T-cell (primary cell): ENCODE measurements at places on chromosomes 2 and 18. TPM values are rescaled to one million over a fixed set of nuclear protein-coding genes. Genes with fewer than 3 reads are reported as not detected.
A peak's percentile ranks its signal among the peaks of the same experiment; 100 is the strongest.

DNA sequence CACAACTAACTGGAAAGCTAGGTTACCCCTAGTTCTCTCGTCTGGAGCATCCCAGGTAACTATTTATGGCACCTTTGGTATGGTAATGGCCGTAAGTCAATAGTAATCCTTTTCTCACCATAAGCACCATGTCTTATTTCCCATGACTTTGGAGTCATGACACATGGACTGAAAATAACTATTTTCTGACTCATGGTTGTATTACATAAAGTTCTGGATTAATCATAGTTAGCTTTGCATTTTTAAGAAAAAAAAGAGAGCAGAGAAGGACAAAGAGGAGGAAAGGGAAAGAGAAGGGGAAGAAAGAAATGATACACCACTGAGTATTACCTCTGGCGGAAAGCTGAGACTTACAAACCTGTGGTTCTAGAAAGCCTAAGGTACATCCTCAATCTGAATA, 99.3 kb downstream of the BIN1 start:
- peaks cover 12% of the 10 kb centered on the region for H3K27me3 ChIP-seq
- no peak overlapping the region for H3K4me3 ChIP-seq
- no peak for DNase-seq
- no peaks in the 10 kb centered on the region for H3K4me1 ChIP-seq

- DNase-seq, result no peak
- no peaks in the 10 kb centered on the region for H3K36me3 ChIP-seq
- H3K27ac ChIP-seq, result no peak overlapping the region
- H3K4me3 ChIP-seq, result no peak overlapping the region
- no peaks in the 10 kb centered on the region for H3K4me1 ChIP-seq
- H3K27me3 ChIP-seq, result no peaks in the 10 kb centered on the region
Measured at GRCh38 chr18:48889981-48890762, 60.6 kb downstream of the SMAD7 start.

DNA sequence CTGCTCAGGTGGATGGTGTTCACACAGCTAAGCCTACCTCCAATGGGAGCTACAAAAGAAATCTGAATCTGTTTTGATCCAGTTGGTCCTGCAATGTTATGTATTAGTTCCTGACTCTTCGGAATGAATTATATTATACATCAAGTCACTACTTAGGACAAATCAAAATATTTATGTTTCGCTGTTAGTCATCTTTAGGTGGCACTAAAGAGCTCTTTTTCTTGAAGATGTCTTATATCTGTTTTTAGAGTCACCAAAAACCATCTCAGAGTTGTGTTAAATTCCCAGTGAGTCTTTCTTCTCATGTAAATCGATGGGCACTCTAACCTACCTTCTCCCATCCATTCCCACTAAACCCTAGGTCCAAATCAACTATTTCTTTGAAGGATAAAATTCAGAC, 2.2 kb downstream of the DNER start:
- no peak overlapping the region for H3K27ac ChIP-seq
- H3K27me3 ChIP-seq, result peaks cover 37% of the 10 kb centered on the region
- H3K4me3 ChIP-seq, result no peak overlapping the region
- peaks cover 2% of the 10 kb centered on the region for H3K4me1 ChIP-seq
- DNase-seq, result no peak

GRCh38 chr2:239853121-239853520, 172.0 kb downstream of the NDUFA10 start:
- H3K27ac ChIP-seq, result no peak overlapping the region
- no peaks in the 10 kb centered on the region for H3K36me3 ChIP-seq
- H3K4me1 ChIP-seq, result no peaks in the 10 kb centered on the region
- H3K27me3 ChIP-seq, result no peaks in the 10 kb centered on the region
- no peak overlapping the region for H3K4me3 ChIP-seq
- no peak for DNase-seq

Gene BUB1
- 4.7 TPM for total RNA-seq

DNA sequence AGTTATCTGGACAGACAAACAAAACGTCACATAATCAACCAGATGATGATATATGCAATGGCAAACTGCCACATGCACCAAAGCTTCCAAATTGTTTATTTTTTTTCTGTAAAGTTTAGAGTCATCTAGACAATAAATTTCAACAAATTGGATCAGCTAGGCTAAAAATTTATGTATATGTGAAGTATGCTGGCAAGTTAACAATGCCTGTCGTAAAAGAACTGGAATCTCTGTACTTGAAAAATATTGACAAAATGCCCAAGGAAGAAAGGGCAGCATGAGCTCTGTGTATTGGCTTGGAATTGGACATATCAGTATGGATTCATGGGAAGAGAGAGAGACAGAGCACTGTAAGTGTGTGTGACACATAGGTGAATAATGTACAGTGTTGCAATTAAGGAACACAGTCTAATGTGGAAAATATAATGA, 309.8 kb downstream of the ERBB4 start:
- no peak for DNase-seq
- no peaks in the 10 kb centered on the region for H3K4me1 ChIP-seq
- H3K4me3 ChIP-seq, result no peak overlapping the region

Gene SOS1
- 82.9 TPM for total RNA-seq

Gene RTP5
- total RNA-seq, result 1.2 TPM

DNA sequence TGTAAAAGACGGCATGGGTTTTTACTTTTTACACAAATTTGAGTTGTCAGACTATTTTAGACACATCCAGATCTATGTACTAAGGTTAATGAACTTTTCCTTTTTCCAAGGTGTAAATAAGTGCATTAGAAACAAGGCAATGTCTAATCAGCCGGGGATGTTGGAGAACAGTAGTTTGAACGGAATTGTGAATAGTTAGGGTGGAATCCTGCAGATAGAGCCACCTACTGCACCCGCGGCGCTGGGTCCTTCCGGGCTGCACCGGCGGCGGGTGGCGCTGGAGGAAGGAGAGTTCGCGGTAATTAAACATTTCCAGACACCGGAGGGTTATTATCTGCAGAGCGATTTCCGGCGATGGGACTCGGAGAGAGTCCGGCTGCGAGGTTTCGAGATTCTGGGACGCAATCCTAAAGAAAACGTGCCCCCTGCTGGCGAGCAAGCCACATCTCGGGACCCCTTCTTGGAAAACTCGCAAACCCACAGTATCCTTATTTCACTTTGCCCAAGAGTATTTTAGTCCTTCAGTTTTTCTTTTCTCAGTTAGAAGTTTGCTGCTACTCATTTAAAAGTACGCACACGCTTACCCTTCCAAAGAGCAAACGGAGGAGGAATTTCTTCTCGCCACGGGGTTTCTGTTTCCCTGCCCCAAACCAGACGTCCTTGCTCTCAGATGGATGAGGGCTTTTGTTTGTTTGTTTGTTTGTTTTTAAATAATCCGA, 4.5 kb upstream of the OSR1 start:
- DNase-seq, result peak; percentile 67
- peaks cover 21% of the 10 kb centered on the region for H3K27me3 ChIP-seq
- peaks cover 13% of the 10 kb centered on the region for H3K4me1 ChIP-seq
- peak overlapping the region; percentile 19 for H3K27ac ChIP-seq
- peak overlapping the region; percentile 80 for H3K4me3 ChIP-seq

- H3K4me1 ChIP-seq, result no peaks in the 10 kb centered on the region
- H3K27me3 ChIP-seq, result no peaks in the 10 kb centered on the region
- DNase-seq, result no peak
- no peaks in the 10 kb centered on the region for H3K36me3 ChIP-seq
Measured at GRCh38 chr2:61632276-61633169, 94.4 kb upstream of the XPO1 start.

- no peak overlapping the region for H3K27ac ChIP-seq
- H3K27me3 ChIP-seq, result no peaks in the 10 kb centered on the region
- DNase-seq, result no peak
- no peaks in the 10 kb centered on the region for H3K4me1 ChIP-seq
- H3K4me3 ChIP-seq, result no peak overlapping the region
- H3K36me3 ChIP-seq, result no peaks in the 10 kb centered on the region
Measured at GRCh38 chr2:226673314-226673723, 126.3 kb downstream of the IRS1 start.

Gene ADCYAP1
- total RNA-seq, result not detected

GRCh38 chr2:60334610-60335009, 218.8 kb downstream of the BCL11A start:
- H3K27ac ChIP-seq, result no peak overlapping the region
- DNase-seq, result no peak
- H3K4me1 ChIP-seq, result no peaks in the 10 kb centered on the region
- peaks cover 3% of the 10 kb centered on the region for H3K27me3 ChIP-seq
- H3K4me3 ChIP-seq, result no peak overlapping the region

GRCh38 chr2:230268606-230269243, 43.2 kb downstream of the SP140 start:
- no peaks in the 10 kb centered on the region for H3K4me1 ChIP-seq
- H3K27ac ChIP-seq, result no peak overlapping the region
- peaks cover 49% of the 10 kb centered on the region for H3K36me3 ChIP-seq
- no peaks in the 10 kb centered on the region for H3K27me3 ChIP-seq
- no peak for DNase-seq

Gene GREB1
- total RNA-seq, result 1.2 TPM

- no peak overlapping the region for H3K4me3 ChIP-seq
- H3K36me3 ChIP-seq, result no peaks in the 10 kb centered on the region
- H3K27ac ChIP-seq, result no peak overlapping the region
- no peaks in the 10 kb centered on the region for H3K27me3 ChIP-seq
Measured at GRCh38 chr2:54083445-54083844, 32.0 kb upstream of the ACYP2 start.

Gene MIB1
- 25.2 TPM for total RNA-seq

- H3K27ac ChIP-seq, result no peak overlapping the region
- DNase-seq, result no peak
- no peaks in the 10 kb centered on the region for H3K27me3 ChIP-seq
Measured at GRCh38 chr2:102601730-102602129, 17.6 kb upstream of the SLC9A2 start.

DNA sequence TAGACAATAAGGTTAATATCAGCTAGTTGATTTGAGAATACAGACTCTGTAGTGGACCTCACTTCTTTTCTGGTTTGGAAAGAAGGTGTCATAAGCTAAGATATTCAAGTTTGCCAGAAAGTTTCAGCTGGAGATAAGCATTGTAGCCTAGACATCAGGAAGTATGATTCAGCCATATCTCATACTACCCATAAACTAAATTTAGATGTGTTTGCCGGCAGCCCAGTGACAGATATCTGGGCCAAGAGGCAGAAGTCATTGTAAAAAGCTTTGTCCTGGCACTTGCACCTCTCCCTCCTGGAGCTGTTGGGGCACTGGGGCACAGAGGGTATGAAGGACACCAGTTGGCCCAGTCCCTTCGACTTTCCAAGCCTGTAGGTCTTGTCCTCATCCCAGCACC, 128.0 kb downstream of the EPHA4 start:
- peaks cover 21% of the 10 kb centered on the region for H3K36me3 ChIP-seq
- no peak overlapping the region for H3K4me3 ChIP-seq
- no peak overlapping the region for H3K27ac ChIP-seq
- H3K27me3 ChIP-seq, result no peaks in the 10 kb centered on the region
- no peak for DNase-seq

GRCh38 chr2:15768142-15768541, 172.2 kb upstream of the MYCN start:
- no peak overlapping the region for H3K4me3 ChIP-seq
- no peaks in the 10 kb centered on the region for H3K4me1 ChIP-seq
- DNase-seq, result no peak
- H3K36me3 ChIP-seq, result no peaks in the 10 kb centered on the region
- no peaks in the 10 kb centered on the region for H3K27me3 ChIP-seq

Gene DDX1
- 46.4 TPM for total RNA-seq

DNA sequence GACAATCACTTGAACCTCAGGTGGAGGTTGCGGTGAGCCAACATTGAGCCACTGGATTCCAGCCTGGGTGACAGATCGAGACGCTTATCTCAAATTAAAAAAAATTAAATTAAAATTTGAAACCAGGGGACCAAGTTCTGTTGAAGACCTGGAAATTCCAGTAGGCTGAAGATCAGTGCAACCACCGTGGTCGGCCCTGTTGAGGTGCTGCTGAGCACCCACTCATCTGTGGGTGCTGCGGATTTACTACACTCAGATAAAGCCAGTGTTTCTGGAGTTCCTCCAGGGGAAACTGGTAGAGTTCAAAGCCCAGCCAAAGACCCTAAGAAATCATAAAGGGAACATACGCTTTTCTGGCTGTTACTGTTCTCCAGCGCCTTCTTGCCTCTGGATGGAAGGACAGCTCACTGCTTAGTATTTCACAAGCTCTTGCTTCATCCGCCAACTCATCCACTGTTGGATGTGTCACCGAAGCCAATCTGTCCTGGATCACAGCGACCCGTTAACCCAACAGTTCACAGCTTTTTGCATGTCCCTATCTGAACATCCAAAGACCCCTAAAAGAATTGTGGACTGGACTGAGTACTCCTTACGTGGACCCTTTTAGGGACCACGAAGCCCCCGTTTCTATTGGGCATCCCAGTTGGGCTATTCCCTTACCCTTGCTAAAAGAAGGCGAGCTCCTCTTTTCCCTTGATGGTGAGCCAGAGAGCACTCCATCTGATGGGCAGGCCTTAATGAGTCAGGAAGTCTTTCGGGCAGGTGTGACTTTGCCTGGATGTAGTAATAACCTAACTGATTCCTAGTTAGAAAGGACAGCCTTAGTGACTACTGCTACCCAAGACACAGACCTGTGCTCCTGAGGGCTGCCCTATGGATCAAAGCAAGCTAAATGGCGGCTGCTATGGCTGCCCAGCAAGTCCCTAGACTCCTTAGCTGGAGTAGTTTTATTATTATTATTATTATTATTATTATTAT, 6.0 kb upstream of the ALPP start:
- H3K4me1 ChIP-seq, result no peaks in the 10 kb centered on the region
- H3K4me3 ChIP-seq, result no peak overlapping the region
- no peak overlapping the region for H3K27ac ChIP-seq

Gene MROH2A
- not detected for total RNA-seq

DNA sequence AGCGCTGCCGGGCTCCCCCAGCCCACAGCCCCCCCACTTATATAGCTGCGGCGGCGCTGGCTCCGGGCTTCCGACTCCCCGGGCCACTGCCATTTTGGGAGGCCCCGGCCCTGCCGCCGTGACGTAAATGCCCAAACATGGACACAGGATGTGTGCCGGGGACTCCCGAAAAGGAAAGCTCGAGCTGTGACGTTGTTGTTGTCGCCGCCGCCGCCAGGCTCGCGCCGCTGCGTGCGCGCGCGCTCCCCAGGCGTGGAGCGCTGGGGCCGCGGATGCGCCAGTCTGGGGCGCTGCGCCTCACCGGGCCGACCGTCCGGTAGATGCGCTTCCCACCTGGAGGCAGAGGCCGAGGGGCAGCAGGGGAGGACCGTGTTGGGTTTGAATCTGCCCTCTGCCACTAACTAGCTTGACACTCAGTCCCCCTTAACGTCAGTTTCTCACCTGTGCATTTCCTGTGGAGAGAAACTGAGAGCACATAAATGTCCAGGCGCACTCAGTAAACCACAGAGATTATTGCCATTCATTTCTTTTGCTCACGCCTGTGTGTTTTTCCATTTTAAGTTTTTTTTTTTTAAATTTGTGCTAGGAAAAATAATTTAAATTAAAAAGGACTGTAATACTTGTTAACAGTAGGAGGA, at the start of gene EGR4:
Gene EGR4, minus strand, starts transcription at position 15 of the 638 bp plus-strand sequence. CDS start 231 bp downstream, outside the sequence.
- no peaks in the 10 kb centered on the region for H3K36me3 ChIP-seq
- peak within 1 kb of the TSS; percentile 55 for H3K4me3 ChIP-seq
- peak; percentile 87 for DNase-seq
- H3K4me1 ChIP-seq, result peaks cover 28% of the 10 kb centered on the region
- H3K27ac ChIP-seq, result no peak within 1 kb of the TSS

GRCh38 chr2:109644571-109645275, 30.6 kb downstream of the SOWAHC start:
- no peak overlapping the region for H3K4me3 ChIP-seq
- DNase-seq, result no peak
- H3K27ac ChIP-seq, result no peak overlapping the region
- H3K36me3 ChIP-seq, result no peaks in the 10 kb centered on the region
- H3K4me1 ChIP-seq, result no peaks in the 10 kb centered on the region

Gene TFCP2L1
- 1.0 TPM for total RNA-seq
